ENCODE measurements at places on chromosomes 5 and 9. TPM values are rescaled to one million over a fixed set of nuclear protein-coding genes. Genes with fewer than 3 reads are reported as not detected.

OLFM1 gene
- total RNA-seq: 0.27 TPM

DNA sequence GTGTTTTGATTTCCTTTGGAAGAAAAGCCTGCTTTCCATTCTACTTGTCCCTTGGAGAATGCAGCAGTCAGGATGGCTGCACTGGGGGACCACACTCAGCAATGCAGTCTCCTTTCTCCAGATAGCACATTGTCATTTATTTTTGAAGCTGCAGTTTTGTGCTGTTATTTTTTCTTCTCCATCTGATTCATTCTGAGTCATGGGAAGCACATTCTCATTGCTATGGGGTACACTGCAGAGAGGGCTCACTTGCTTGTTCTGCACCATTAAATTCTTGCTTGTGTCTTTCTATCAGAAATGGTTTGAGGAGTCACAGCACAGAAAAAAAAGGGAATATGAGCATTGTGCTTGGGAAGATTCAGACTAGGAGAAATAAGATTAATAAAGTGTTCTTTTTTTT is 39.7 kb upstream of the POC5 start:
- DNase-seq: no peak

GRCh38 chr5:159059722-159060121 is 40.0 kb downstream of the EBF1 start:
- DNase-seq: no peak

GRCh38 chr5:148397968-148398595 is 14.3 kb downstream of the FBXO38 start:
- DNase-seq: peak; percentile 35

- no peak for DNase-seq
Observed at GRCh38 chr5:170306381-170306831, 8.8 kb upstream of the LCP2 start.

CDX1 gene
- not detected for total RNA-seq

- no peak for DNase-seq
Observed at GRCh38 chr9:19998823-19999455, 210.1 kb upstream of the SLC24A2 start.

DNA sequence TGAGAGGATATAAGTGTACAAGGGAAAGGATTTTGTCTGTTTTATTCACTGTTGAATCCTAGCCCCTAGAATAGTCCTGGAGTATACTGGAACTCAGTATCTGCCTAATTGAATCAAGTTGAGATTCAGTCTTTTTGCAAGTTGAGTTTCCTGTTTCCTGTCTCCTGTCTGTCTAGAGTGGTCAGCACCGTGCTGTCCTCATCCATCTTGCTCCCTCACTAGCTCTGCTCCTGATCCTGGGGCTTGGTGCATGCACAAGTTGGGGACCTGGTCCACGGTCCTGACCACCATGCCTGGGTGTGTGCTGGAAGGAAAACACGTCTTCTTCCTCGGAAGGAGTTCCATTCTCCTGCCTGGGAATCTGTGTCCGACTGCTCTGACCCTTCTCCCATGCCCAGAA is 3.2 kb downstream of the IL5 start:
- DNase-seq: no peak

FBP2 gene
- not detected for total RNA-seq

GRCh38 chr5:9160747-9161146 is 385.1 kb downstream of the SEMA5A start:
- DNase-seq: no peak

DNA sequence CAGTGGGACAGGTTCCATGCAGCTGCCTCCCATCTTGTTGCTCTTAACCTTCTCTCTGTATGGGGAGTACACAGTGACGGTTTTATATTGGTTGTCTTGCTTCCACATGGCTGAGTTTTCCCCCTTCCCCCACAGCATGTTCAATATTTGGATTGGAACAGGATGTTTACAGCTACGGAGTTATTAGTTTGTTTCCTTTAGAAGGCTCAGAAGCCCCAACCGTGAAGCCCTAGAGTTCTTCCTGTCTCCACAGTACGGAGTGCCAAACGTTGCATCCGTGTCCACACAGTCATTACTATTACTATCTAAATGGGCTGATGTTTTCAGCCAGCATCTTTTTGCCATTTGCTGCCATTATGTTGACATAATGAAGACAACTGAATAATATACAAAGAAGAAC is 277.5 kb downstream of the MARCHF11 start:
- no peak for DNase-seq

DNA sequence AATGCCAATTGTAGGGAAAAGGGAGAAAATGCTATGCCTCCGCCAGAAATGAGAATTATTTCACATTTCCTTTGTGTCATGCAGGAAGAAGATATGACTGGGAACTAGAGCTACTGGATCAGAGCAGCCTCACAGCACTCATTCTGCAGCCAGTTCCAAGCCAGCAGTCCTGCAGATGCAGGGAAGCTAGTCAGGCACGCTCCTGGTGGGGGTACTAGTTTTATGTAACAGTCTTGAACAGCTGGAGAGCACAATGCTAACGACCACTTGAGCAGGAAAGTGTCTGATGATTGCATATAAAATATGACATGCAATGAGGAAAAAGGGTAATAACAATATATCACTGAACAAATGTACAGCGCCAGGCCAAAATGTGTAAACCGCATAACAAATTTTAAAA is 21.7 kb downstream of the CDH10 start:
- no peak for DNase-seq
